A549 treated with Hydrocortisone at 1 μM for 4 hours (cell line): ENCODE measurements at places on chromosomes 5 and 9. TPM values are rescaled to one million over a fixed set of nuclear protein-coding genes. Genes with fewer than 3 reads are reported as not detected.

Gene TMC1
- total RNA-seq: 0.03 to 0.21 TPM (median 0.13 TPM) in 4 of 5 replicates, not detected in the other

Gene SLC25A48
- 0.12 to 0.45 TPM (median 0.24 TPM) in 5 replicates for total RNA-seq

Gene TTC16
- 0.03 to 0.12 TPM (median 0.03 TPM) in 4 of 5 replicates, not detected in the other for total RNA-seq

Gene PRRX2
- total RNA-seq: 4.7 to 11.6 TPM (median 10.1 TPM) in 5 replicates

Gene SLC6A19
- 0.33 to 0.40 TPM (median 0.37 TPM) in 5 replicates for total RNA-seq

Gene FAM13B
- total RNA-seq: 10.8 to 17.0 TPM (median 12.1 TPM) in 5 replicates

Gene NUTM2F
- 0.03 TPM in 1 of 5 replicates, not detected in the others for total RNA-seq

Gene APBB3
- total RNA-seq: 5.3 to 7.1 TPM (median 6.4 TPM) in 5 replicates

Gene CCNI2
- 0.07 to 0.22 TPM (median 0.07 TPM) in 5 replicates for total RNA-seq
